WTC11 (cell line): ENCODE measurements at places on chromosomes 2 and 18.

- no peak for DNase-seq
Observed at GRCh38 chr2:149661844-149662243, 74.3 kb upstream of the MMADHC start.

- no peak for DNase-seq
Observed at GRCh38 chr2:130870161-130870485, 33.4 kb downstream of the ARHGEF4 start.

DNA sequence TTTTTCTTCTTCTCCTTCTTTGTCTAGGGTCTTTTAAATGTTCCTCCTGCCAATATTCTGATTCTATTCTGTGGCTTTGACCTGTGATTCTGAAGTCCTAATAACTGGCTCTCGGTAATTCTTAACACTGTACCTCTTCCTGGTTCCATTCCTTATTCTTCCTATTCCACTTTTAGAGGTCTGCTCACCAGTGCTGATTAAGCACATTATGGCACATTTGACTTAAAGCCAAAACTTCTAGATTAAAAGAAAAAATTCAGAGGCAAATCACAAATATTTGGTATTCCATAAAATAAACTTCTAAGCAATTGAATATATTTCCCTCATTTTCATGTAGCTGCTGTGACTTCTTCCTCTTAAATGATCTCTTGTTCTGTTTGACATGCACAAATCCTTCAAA is 47.5 kb downstream of the NXPH2 start:
- no peak for DNase-seq

DNA sequence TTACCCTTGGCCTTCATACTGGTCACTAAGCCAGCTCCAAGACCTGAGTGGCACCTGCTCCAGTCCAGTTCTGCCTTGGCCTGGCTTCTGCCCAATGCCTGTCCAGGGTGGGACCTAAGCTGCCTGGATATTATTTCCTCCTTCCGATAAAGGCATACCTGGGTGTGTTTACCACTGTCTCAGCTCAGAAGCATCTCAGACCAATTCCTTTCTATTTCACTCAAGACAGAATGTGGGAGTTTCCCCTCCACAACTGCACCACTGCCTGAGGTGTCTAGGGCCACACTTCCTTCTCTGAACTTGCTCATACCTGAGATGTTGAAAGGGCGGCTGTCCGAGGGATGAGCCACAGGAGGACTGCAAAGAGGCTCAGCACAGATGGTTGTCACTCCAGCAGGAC is 18.4 kb upstream of the CAB39 start:
- DNase-seq = no peak

- DNase-seq = no peak
Observed at GRCh38 chr2:9830685-9831410, 12.4 kb upstream of the TAF1B start.

DNA sequence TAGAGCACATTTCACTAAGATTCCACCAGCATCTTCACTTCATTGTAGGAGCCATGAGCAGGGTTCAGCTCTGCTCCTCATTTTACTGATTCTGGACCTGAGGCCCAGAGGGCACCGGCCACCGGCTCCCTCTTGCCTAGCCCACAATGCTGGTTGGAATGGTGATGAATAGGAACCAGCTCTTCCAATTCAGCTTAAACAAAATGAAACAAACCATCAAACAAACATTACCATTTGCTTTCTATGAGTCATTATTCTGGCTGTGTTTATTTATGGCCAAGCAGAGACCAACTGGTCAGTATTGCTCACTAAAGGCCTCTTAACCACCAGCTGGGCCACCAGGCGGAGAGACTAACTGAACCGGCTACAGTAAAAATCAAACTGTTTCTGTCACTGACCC is 176.7 kb downstream of the MTX2 start:
- DNase-seq = no peak

DNA sequence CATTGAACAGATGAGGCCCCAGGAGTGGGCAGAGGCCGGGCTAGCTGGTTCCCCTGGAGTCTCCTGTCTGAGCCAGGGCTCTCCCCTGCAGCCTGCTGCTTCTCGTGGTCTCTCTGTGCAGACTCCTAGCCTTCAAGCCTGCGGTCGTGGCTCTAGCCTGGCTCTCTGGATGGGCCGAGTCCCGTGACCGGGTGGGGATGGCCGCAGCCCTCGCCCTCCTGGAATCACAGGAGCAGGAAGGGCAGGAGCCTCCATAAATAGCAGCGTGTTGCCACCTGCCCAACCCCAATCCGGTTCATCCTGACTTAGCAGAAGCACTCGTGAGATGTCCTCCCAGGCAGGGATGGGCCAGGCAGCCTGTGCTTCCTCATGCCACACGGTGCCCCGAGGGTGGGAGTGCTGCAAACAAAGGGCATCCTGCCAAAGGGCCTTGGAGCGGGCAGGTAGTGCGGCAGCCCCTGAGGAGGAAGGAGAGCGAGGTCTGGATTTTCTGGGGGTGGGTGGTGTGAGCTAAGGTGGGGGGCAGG is 43.9 kb downstream of the FOSL2 start:
- no peak for DNase-seq

DNA sequence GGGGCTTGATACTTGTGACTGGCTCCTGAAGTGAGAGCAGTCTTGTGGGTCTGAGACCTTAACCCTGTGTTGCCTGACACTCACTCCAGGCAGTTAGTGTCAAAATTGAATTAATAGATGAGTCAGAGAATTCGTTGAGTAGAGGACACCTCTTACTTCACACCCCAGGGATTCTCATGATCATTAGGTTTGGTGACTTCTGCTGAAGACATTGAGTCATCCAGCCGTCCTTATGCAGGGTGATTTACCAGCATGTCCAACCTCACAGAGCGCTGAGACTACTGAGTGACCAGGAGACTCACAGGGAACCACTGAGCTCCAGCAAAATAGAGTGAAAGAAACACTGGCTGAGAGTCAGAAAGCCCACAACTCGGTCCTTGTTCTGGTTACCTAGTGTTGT is 36.0 kb upstream of the EVA1A start:
- DNase-seq = no peak

DNA sequence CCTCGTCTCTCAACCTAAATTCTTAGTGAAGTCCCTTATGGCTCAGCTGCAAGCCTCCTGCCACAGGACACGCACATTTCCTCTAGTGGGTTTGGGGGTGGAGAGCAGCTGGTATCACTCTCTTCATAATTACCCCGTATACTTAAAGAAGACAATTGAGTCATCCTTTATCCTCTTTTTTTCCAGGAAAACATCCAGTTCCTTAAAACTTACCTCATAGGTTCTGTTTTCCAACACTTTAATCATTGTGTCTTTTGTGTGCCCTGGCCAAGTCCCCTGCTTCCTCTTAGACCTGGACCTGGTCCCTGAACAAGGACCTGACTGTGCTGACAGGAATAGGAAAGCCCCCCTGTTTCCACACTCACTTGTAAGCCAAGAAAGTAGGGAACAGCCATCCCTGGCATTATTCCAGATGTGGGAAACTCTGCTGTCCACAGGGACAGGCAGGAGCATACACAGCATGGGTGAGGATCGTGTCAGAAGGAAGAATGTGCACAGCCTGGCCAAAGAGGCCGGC is 42.3 kb upstream of the MYO1B start:
- no peak for DNase-seq

DNA sequence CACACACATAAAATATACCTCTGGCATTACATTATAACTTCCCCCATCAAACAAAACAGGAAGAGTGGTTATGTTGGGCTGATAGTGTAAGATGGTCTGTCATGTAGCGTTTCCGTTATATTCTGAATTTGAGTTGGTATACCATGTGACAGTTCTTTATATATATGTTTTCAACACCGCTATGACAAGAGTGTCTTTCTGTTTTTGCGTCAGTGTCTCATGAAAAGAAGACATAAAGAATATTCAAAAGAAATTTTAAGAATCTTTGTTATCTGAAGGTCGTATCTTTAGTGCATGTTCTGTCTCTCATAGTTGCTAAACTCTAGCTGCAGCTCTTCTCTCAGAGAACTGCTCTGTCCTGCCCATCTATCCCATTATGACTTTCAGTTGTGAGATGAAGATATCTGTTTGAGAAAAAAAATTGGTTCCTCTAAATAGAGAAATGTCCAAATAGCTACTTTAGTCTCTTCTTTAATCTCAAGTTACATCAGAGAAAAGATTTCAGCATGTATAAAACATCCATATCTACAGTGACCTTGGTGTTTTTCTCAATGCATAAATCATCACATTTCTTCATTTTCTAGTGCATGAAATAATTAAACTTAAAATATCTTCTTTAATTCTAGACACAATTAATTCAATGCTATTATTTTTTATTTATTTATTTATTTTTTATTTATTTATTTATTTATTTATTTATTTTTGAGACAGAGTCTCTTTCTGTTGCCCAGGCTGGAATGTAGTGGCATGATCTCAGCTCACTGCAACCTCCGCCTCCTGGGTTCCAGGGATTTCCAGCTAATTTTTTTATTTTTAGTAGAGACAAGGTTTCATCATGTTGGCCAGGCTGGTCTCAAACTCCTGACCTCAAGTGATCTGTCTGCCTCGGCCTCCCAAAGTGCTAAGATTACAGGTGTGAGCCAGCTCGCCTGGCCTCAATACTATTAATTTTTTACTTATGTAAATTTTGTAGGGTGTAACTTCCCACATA is 24.3 kb upstream of the PSME4 start:
- DNase-seq = no peak

- DNase-seq = no peak
Observed at GRCh38 chr2:219739066-219739465, 111.6 kb downstream of the SLC4A3 start.

- DNase-seq = no peak
Observed at GRCh38 chr2:37477921-37478320, 133.5 kb downstream of the QPCT start.

- DNase-seq = no peak
Observed at GRCh38 chr18:49618742-49619681, 57.2 kb downstream of the LIPG start.

DNA sequence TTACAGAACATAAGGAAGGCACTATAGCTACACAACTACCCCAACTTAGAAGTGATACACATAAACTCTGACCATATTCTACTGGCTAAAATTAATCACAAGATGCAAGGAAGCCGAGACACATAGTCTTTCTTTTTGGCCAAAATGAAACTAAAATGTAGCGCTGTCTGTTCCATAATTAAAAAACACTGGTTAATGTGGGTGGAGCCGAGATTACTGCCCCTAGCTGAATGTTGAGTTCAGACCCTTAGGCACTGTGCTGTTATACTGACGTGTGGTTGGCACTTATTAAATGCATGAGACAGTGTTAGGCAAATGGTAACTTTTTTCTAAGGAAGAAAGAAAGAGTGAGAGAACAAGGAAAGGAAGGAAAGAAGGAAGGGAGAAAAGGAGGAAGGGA is 254.6 kb upstream of the RND3 start:
- no peak for DNase-seq

- no peak for DNase-seq
Observed at GRCh38 chr18:3528231-3528630, 78.3 kb downstream of the TGIF1 start.

DNA sequence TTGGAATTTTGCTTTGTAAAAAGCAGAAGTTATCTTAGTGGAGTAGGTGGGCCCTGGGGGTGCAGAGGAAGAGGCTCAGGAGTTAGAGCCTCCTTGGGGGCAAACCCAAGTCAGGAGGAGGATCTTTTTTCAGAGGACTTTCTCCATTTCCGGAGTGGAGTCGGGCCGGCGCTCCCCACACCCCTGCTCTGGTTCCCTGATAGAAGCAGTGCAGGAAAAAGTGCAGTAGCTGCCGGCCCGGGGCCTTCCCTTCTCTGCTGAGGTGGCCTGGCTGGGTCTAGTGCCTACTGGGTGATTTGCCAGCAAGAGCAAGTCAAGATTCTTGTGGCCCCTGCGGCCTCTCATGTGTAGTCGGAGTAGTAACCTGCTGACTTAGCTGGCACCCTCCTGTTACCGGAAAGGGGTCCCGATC is 124.2 kb upstream of the HS6ST1 start:
- peak; percentile 45 for DNase-seq

DNA sequence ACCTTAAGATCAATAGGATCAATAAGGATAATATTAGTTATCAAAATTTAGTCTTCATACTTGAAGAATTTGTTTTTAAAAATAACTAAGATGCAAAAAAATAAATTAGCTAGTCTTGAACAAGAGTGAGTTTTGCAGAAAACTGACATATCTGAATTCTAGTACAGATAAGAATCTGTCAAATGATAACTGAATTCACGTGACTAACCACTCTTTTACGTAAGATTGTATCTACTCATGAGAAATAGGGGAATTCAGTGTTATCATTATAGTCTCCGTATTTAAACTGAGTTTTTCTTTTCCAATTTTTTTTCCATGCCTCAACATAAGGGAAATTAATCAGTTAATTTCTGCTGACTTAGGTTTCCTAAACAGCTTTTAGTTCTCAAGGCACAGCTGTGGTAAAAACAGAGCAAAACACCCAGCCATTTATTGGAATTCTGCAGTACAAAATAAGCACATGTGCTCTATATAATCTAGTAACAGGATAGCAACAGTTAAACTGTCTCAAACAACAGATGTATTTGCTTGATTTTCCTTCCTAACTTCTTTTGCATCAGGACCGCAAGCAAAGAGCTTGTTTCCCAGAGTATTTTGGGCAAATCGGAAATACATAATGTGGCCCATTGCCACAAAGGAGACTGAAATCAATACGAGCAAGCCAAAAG is 19.1 kb downstream of the SLC40A1 start:
- no peak for DNase-seq

DNA sequence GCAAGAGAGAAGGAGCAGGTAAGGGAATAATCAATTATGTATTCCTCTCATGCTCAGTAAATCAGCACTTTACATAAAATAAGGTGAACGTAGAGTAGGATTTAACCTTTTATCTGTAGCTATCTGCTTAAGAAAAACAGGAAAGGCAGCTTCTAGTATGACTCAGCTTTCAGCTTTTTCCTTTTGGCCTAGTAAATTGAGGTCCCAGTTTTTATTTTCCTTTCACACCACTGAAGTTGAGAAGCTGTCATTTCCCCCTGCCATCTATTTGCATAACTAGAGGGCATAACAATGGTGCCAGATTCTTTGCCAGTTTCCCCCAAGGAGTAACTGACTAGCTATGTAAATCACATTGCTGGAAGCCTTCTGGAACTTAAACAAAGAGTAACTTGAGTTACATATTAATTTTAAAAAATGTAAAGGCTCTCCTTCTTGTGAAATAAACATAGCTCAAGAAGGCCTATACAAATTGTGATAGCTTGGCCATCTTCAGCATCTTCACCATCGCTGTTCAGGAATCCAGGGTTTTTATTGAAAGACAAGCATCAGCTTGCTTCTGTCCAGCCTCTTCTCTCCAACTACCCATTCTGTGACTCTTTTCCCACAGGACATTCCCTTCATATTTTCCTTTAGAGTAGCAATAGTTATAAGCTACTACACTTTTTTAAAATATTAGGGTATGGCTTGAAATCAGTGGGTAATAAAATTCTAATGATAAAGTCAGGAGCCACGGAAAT is 97.0 kb downstream of the KYNU start:
- DNase-seq = no peak
